ENCODE measurements at places on chromosomes 4 and X.

- DNase-seq = no peak
Observed at GRCh38 chrX:41419082-41419481, 28.1 kb upstream of the NYX start.

GRCh38 chrX:45669715-45670340 is 469.2 kb upstream of the DIPK2B start:
- no peak for DNase-seq

GRCh38 chr4:8117278-8117682 is 41.3 kb downstream of the ABLIM2 start:
- DNase-seq = no peak

- DNase-seq = no peak
Observed at GRCh38 chr4:21628116-21628670, 320.4 kb downstream of the KCNIP4 start.

DNA sequence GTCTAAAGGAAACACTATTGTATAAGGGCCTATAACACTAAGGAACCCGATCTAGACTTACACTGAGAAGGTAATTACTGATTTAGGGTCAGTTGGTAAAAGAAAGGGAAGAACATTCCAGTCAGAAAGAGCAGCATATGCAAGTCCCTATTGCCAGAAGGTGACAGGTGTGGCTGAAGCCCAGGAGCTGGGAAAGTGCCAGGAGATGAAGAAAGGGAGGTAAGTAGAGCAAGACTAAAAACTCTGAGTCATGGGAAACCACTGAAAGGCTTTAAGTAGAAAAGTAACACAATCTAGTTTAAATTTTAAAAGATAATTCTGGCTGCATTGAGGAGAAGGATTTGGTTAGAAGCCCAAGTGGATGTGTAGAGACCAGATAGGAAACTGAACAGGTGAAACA is 77.7 kb upstream of the INTU start:
- DNase-seq = no peak

DNA sequence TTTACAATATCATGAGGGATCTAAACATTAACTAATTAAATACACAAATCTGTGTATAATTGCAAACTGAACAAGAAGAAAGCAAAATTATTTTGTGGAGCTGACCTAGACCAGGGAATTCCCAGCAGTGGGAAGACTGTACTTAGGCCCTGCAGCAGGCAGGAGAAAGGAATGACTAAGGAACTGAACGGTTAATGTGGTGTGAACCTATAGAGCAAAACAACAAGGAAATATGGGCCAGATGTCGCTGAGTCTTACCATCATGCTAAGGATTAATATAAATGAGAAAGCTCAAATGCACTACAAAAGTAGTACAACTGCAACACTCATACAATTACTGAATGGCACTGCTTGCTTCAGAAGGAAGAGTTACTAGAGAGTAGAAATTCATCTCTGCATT is 120.3 kb upstream of the ATXN3L start:
- no peak for DNase-seq

GRCh38 chr4:8508740-8509139 is 68.2 kb downstream of the TRMT44 start:
- DNase-seq = no peak

GRCh38 chr4:73197220-73197619 is 61.4 kb downstream of the ANKRD17 start:
- DNase-seq = no peak

DNA sequence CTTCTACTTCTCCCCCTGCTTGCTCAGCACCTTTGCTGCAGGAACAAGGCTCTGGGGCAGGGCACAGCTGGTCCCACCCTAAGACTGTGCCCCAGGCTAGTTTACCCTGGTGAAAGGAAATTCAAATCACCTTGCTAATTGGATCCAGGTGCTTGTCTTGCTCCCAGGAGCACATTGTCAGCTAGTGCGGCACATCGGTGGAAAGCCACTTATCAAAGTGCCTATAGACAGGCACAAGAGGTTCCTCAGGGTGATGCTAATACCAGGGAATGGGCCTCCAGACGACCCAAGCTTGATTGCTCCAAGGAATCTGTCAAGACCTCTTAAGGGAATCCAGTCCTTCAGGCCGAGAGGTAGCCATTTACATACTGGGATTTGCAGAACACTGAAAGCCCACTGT is 64.5 kb upstream of the PRPS1 start:
- DNase-seq = no peak

DNA sequence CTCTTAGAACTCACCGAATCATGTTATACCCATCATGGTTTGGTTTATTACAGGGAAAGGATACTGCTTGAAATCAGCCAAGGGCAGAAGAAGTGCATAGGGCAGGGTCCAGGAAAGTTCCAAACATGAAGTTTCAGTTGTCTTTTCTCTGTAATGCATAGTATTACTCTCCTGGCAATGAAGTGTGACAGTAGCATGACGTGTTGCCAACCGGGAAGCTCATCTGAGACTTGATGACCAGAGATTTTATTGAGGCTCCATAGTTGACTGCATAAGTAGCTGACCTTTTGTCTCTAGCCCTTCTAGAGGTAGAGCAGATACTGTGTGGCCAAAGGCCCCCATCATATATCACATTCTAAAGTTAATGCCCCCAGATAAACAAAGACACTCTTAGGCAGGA is 72.1 kb downstream of the BEND4 start:
- DNase-seq = no peak

- peak; percentile 8 for DNase-seq
Observed at GRCh38 chr4:154618708-154619315, 6.4 kb upstream of the FGG start.

DNA sequence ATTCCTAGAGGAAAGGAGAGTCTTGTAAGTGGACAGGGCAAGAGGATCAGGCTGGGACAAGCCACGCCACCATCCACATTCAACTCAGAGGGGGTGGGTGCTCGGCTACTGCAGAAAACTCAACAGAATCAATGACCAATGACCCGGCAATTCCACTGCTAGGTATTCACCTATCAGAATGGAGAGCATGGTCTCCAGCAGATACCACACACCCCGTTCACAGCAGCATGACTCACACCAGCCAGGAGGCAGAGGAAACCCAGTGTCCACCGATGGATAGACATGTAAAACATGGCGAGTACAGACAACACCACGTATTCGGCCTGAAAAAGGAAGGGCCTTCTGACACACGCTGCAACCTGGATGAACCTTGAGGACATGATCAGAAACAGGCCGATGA is 175.9 kb downstream of the AFAP1 start:
- DNase-seq = no peak

- DNase-seq = no peak
Observed at GRCh38 chr4:10101671-10102473, 14.7 kb downstream of the WDR1 start.

DNA sequence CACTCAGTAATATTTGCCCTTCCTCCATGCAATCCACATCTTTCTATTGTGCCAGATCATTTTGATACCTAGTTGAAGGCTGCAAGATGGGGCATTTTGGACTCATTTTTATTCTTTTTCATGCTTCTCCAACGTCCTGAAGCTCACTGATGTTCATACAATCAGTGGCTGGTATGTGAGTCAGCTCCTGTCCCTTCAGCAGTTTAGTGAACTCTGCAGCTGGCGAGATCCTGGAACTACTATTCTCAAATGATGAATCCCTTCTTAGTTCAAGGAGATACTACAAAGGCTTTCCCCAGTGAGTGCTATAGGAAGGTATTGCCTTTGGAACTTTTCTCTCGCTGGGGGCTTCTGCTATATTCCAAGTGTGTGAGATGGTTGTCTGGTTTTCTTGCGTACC is 9.6 kb upstream of the CCDC149 start:
- no peak for DNase-seq
